ENCODE measurements at places on chromosomes 12 and 14.

DNA sequence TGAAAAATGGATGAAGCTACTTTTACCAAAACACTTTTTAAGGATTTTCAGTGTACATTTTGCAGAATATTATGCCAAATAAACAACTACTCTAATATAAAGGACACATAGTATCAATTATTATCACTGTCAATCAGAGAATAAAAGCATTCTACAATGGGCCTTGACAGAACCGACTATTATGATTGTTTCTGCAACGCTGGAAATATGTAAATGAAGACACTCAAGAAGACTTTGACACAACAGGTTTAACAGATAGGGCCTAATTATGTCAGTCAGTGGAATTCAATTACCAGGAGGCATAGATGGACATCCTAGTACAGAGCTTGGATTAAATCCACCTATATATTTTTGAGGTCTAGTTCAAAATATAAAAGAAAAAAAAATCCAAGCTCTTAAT is 58.7 kb upstream of the SOX5 start:
- no peak for DNase-seq

DNA sequence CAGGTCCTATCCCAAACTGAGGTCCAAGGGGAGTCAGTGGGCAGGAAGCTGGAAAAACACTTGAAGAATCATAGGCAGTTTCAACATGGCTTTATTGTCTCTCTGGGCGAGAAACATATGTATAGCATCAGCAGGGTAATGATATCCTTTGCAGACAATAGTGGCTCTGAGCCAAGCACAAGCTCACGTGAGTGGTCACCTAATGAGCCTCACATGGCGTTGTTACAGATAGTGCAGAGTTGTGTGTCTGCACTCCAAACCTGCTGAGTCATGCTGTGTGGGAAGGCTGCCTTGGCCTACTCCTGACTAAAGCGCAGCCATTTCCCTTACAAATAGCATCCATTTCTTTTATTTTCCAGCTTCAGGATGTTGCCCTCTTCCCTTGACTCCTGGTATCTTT is 105.2 kb upstream of the SYT1 start:
- DNase-seq, result no peak

- no peak for DNase-seq
Observed at GRCh38 chr12:114931025-114931424, 247.1 kb upstream of the TBX3 start.

GRCh38 chr14:61701946-61702345 is 6.6 kb downstream of the HIF1A start:
- DNase-seq, result no peak

- no peak for DNase-seq
Observed at GRCh38 chr12:13851828-13852227, 129.6 kb downstream of the GRIN2B start.

- DNase-seq, result no peak
Observed at GRCh38 chr12:83128540-83128939, 441.8 kb downstream of the TMTC2 start.
